ENCODE measurements at places on chromosomes 7 and 10.

DNA sequence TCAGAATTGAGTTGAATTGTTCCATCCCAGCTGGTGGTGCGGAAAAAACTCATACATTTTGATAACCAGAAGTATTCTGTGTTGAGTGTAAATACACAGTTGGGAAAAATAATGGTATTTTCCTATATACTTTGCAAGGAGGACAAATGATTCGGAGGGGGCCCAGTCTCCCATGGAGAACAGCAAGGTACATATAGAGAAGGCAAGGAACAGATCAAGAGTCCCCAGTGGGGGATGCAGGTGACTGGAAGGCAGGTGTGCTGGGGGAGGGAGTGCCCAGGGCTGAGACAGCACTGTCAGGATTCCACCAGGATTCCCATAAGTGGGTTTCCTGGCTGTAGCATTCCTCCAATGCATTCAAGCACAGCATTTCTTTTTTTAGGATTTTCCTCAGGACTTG lies 10.8 kb upstream of the ADCY1 start:
- DNase-seq, result no peak

GRCh38 chr10:78541481-78542140 lies 507.9 kb downstream of the RPS24 start:
- DNase-seq, result no peak

- no peak for DNase-seq
Measured at GRCh38 chr10:106044503-106044902, 1120.0 kb downstream of the SORCS1 start.

- DNase-seq, result peak; percentile 53
Measured at GRCh38 chr10:80382989-80383388, 25.4 kb upstream of the PRXL2A start.

DNA sequence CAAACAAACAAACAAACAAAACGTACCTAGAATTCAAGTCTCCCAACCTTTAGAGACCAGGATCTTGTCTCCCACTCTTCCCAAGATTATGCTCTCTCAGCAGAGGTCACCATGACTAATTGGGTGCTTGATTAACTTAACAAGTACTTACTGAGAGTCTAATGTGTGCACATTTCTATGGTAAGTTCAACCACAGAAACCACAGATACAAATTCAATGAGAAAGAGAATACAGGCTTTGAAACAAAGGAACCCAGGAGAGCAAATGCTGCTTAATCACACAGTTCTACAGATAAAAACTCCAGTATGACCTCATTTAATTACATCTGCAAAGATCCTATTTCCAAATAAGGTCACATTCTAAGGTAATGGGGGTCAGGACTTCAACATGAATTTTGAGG lies 142.8 kb downstream of the DNAJC1 start:
- no peak for DNase-seq

DNA sequence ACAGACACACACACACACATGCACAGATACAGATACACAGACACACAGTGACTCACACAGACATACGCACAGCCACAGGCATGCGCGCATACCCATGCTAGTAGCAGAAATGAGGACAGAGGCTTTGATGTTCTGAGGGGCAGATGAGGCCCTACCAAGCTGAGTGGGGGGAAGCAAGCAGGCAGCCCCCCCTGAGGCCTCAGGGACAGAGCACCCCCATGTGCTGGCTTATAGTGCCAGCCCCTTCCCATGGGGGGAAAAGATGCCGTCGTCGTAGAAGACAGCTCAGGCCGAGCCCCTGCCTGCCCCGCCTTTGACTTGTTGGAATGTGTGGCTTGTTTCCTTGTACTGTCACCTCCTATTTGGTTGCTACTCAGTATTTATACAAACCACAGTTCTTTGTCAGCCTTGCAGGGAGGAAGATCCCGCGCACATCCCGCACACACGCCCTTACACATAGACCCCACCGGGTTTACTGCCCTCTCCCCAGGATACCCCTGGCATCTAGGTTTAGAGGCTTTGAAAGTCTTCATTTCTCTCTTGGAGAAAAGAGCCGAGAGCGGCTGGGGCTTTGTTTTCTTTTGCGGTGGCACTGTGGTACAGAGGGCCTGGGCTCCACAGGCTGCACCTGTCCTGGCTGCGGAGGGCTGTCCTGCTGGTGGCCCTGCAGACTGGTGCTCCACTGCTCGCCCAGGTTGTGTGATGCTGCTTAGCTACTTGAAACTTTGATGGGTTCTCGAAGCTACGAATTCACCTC lies 112.5 kb downstream of the DOCK1 start:
- DNase-seq, result no peak

DNA sequence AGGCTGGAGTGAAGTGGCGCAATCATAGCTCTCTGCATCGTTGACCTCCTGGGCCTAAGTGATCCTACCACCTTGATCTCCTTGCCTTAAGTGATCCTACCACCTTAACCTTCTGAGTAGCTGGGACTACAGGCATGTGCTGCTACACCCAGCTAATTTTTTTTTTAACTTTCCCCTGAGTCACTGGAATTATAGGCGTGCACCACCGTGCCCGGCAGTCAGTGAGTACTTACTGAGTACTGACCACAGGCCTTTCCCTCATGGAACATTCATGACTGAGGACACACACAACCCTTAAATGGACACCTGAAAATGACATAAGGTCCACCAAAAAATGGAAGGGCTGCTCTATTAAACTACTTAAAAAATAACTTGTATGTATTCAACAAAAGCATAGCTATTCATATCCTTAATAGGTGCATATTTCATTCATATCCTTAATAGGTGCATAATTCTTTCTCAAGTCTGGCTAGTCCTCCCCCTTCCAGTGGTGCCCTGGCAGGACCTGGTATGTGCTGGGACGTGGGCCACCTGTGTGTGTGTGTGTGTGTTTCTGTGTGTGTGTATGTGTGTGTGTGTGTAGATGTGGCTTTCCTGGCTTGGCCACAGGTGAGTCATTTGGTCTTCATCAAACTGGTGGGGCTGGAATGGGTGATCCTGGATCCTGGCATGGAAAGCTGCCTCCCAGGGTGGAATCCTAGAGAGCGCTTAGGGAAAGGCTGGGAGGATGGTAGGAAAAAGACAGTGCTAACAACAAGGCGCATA lies 3.5 kb downstream of the FAM180A start:
- DNase-seq, result no peak

- no peak for DNase-seq
Measured at GRCh38 chr7:7719236-7719635, 829 bp upstream of the RPA3 start.

GRCh38 chr10:106107706-106108105 lies 1056.8 kb downstream of the SORCS1 start:
- DNase-seq, result no peak

DNA sequence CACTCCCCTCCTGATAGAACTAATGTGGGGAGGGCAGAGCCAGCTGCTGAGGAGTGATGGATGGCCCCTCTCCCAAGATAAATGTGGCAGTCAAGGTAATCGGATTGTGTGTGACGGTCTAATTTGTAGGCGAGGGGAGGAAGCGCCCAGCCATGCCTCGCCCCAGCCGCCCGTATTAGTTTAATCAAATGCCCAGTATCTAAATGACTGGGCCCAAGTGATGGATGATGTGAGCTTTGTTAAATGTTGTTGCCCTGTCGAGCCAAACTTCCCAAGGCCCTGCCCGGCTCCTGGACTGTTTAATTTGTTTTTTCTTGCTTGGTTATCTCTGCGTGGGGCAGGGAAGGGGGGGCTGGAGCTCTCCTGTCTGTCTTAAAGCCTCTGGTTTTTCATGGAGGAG lies 88.4 kb upstream of the PPIF start:
- no peak for DNase-seq

DNA sequence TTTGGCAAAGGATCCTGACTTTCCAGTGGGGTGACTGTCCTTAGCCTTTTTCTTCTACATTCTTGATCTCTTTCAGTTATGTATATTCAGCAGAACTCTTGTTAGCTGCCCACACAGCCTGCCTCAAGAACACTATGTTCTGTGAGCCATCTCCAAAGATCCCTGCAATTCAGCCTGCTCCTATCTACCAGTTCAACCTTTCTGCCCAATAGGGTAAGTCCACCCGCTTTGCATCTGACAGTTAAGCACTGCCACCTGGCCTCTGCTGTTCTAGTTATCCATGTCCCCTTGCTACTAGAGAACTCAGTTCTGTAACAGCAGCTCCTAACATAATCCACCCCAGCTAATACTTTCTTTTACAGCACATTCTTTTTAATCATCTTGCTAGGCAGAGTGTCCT lies 13.5 kb downstream of the OR9A2 start:
- no peak for DNase-seq

GRCh38 chr7:139902436-139903102 lies 73.5 kb downstream of the TBXAS1 start:
- no peak for DNase-seq

GRCh38 chr7:30304177-30304884 lies 19.9 kb downstream of the ZNRF2 start:
- DNase-seq, result no peak

DNA sequence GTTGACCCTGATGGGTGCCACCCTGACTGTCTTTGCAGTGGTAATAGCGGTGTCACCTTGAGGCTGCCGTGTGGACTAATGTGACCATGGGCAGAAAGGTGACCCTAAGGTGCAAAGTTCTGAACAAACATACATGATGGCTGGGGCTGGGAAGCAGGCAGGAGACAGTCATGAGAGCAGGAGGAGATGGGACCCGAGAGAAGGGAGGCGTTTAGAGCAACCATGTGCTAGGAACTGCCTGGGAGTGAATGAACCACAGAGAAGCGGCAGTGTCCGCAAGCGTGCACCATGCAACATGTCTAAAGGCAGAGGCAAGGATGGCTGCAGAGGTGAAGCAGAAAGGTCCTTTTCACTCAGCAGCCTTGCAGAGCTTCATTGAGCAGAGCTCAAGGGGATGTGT lies 113.1 kb upstream of the GDF10 start:
- no peak for DNase-seq

DNA sequence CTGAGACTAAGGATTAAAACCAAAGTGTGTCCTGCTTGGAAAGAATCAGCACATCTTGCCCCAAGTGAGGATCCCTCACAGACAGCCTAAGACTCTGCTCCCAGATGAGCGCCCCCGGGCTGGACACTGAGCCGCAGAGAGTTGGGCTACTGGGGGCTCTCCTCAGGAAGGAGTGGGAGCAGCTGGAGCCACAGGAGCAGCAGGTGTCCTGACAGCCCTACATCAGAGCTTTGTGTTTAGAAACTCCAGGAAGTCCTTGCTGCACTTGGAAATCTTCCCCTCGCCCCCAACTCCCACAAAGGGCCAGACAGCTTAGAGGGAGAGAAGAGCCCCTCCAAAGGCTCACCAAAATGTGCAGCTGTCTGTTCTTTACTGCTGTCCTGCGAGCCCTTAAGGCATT lies 172.2 kb downstream of the HERPUD2 start:
- no peak for DNase-seq

GRCh38 chr7:30321089-30321881 lies 36.9 kb downstream of the ZNRF2 start:
- DNase-seq, result no peak

GRCh38 chr10:98295401-98295811 lies 27.4 kb upstream of the LOXL4 start:
- DNase-seq, result no peak

DNA sequence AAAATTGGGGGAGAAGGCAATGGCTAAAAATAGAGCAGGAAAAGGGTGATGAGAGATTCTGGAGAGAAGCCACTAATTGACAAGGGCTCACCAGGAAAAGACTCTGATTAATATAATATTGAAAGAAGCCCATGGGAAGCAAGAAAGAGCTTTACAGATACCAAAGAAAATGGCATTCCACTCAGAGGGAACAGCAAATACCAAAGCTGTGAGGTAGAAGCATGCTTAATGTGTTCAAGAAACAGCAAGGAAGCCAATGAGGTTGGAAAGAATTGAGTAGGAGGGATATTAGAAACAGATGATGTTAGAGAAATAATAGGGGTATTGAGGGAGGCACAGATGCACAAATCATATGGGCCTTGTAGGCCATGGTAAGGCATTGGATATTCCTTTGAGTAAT lies 130.1 kb downstream of the MYO3A start:
- DNase-seq, result no peak

DNA sequence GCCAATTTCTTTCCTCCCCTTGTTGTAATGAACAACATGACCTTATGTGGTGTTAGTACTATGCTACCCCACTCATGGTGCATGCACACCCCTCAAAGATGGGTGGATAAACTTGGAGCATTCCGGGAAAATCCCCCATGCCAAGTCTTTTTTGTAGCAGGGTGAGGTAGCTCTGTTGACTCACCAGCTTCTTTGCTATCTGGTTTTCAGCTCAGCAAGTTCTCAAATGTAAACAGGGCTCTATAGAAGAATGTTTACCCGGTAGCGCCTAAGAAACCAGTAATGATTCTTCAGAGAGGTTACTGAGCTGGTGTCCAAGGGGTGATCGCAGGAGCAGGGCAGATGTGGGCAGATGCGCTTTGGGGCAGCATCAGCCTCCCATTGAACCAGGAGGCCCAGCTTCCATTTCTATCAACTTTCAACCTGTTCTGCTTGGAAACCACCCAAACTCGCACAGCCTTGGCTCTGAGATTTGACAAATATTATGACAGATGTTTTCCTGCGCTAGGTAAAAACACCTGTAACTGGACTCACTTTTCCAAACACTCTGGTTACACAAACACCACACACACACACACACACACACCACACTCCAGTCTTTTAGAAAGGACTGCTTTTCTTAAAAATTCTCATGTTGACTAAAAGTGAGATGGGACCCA lies 87.8 kb downstream of the ZRANB1 start:
- DNase-seq, result no peak

DNA sequence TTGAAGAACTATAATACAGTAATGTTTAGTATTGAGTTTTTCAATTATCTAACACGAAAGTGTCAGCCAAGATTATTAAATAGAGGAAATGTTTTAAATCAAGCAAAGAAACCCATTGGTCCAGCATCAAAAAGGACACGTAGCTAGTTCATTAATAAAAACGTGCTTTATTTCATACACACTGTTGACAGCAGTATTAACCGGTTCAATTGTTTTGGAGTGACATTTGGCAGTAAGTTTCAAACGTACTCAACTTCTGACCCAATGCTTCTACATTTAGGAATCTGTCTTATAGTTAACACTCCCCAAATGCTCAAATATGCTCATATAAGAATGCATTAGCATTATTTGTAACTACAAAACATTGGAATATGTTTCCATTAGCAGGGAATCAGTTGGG lies 41.3 kb downstream of the SLC16A12 start:
- DNase-seq, result no peak

DNA sequence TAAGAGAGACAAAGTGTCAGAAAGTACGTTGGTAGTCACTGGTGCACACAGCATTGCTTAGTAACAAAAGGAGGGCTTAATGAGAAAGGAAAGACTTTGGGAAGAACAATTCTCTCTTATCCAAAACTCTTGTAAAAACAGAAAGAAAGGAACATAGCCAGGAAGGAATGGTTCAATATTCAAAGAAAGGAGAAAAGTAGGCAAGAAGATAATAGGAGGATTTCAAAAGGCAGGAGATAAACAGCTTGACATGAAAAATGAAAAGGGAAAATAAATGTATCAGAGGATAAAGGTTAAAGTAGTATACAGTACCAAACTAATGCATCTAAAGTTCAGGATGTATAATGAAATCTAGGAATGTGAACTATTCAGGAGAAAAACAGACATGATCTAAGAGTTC lies 20.1 kb downstream of the ZFAND4 start:
- DNase-seq, result no peak

GRCh38 chr10:65501259-65501658 lies 1424.6 kb upstream of the LRRTM3 start:
- no peak for DNase-seq
